ENCODE measurements at places on chromosomes 12 and 14.

DNA sequence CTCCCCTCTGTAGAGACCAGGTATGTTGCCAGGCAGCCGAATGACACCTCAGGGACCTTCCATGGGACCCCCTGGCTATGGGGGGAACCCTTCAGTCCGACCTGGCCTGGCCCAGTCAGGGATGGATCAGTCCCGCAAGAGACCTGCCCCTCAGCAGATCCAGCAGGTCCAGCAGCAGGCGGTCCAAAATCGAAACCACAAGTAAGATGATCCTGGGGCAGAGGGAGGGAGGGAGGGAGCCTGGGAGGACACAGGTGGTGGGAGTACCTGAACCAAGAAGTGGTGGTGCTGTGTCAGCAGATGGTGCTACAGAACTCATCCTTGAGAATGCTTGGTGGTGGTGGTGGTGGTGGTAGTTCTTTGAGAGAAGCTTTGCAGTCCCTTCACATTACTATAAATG is 1.0 kb downstream of the SMARCD1 start:
- no peak for DNase-seq

- no peak for DNase-seq
These were observed 880.3 kb upstream of the FOXG1 start for GRCh38 chr14:27886256-27886655.

GRCh38 chr14:91744068-91744480 is 12.2 kb upstream of the CATSPERB start:
- no peak for DNase-seq

DNA sequence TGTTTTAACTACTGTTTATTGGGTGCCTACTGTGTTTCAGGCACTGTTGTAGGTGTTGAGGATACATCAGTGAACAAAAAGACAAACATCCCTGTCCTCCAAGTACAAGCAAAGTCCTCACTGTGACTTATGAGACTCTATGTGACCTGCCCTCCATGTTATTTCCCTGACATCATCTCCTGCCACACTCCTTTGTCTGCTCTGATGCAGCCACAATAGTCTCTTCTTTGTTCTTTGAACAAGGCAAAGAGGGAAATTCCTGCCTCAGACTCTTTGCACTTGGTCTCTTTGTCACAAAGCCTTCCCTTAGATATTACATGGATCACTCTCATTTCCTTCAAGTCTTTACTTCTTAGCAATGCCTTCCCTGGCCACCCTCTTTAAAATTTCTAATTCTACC is 240.1 kb upstream of the SRRM4 start:
- DNase-seq: no peak

- DNase-seq: no peak
These were observed 109.0 kb downstream of the CHST11 start for GRCh38 chr12:104565606-104566243.

GRCh38 chr14:28754209-28754985 is 12.2 kb upstream of the FOXG1 start:
- peak; percentile 58 for DNase-seq

DNA sequence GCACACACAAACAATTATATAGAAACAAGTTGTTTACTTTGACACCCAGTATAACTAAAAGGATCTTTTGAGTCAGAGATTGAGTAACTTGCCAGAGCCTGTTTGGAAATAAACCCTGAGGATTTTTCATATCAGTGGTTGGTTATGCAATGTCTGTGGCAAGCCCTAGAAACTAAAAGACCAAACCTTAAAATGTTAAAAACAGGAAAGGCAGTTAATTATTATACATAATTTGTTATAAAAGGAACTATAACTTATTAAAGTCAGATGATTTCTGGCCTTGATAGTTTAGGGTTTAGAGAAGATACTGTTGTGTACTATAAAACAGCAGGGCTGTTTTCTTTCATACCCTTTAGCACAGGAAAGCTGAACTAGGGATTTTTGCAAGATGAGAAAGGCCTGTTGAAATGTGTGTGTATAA is 44.1 kb downstream of the PSEN1 start:
- DNase-seq: no peak

DNA sequence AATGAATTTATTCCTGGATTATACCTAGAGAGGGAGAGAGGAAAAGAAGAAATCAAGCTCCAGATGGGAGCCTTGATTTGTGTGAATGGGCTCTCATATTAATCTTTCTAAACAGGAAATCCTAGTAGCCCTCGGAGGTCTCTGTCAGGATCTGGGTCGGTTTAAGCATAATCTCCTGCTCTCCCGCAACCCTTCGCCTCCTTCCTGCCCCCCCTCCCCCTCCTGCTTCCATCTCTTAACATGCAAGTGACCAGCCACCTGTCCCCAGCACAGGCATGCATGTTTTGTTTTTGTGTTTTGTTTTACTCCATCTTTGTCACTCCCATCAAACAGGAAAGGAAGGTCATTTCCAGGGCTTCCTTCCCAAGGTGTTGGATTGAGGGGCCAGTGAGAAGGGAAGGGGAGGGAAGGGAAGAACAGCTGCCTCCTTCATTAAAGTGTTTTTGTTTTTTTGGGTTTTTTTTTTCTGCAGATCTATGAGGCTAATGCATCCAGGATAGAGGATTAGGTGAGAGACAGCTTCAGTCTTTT is 4.8 kb upstream of the KCNA5 start:
- DNase-seq: no peak

DNA sequence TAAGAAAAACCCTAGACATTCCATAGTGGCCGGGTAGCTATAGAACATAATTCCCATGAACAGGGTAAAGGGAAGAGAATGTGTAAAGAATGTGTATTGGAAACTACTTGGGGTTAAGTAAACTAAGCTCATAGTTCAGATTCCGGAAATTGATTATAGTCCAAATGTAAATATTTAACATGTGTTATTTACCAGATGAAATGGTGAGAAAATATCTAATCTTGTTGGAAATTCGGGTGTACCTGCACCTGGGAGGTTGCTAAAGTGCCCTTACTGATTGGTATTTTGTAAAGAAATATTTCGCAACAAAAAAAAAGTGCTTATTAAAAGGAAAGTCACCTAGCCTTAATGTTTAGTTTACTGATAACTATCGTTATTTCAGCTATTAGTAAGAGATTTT is 14.4 kb downstream of the RASSF9 start:
- no peak for DNase-seq

DNA sequence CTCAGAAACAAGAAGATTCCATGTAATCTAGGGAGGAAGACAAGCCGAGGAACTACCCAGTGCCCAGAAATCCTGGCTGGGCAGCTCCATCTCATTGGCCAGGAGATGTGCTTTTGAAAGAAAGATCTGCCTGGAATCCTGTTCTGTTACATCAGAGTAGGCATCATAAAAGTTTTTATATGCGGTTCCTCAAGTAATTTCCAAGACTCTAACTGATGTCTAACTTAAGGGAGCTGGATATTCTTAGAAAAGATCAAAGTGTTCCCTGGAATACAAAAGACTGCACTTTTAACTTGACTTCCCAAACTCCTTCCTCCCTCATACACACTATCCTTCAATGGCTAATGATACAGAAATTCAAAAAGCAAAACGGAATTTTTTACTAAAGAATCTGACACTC is 16.3 kb downstream of the RHOJ start:
- no peak for DNase-seq

GRCh38 chr12:54025499-54026405 is 2.5 kb upstream of the HOXC6 start:
- DNase-seq: no peak

- no peak for DNase-seq
These were observed 9.1 kb downstream of the C12orf76 start for GRCh38 chr12:110039085-110039807.

DNA sequence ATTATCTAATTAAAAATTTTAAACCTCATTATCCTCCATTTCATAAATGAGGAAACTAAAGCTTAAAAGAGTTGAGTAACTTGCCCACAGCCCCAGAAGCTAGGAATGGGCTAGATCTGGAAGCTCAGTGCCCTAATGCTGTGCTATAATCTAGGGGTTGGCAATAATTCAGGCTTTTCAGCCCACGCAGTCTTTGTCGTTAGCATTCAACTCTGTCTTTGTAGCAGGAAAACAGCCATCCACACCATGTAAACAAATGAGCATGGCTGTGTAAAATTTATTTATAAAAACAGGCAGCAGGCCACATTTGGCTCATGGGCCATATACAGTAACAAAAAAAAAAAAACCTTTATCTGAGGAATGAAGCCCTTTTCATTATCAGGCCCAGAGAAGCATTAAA is 92.4 kb upstream of the OVCH1 start:
- DNase-seq: no peak

DNA sequence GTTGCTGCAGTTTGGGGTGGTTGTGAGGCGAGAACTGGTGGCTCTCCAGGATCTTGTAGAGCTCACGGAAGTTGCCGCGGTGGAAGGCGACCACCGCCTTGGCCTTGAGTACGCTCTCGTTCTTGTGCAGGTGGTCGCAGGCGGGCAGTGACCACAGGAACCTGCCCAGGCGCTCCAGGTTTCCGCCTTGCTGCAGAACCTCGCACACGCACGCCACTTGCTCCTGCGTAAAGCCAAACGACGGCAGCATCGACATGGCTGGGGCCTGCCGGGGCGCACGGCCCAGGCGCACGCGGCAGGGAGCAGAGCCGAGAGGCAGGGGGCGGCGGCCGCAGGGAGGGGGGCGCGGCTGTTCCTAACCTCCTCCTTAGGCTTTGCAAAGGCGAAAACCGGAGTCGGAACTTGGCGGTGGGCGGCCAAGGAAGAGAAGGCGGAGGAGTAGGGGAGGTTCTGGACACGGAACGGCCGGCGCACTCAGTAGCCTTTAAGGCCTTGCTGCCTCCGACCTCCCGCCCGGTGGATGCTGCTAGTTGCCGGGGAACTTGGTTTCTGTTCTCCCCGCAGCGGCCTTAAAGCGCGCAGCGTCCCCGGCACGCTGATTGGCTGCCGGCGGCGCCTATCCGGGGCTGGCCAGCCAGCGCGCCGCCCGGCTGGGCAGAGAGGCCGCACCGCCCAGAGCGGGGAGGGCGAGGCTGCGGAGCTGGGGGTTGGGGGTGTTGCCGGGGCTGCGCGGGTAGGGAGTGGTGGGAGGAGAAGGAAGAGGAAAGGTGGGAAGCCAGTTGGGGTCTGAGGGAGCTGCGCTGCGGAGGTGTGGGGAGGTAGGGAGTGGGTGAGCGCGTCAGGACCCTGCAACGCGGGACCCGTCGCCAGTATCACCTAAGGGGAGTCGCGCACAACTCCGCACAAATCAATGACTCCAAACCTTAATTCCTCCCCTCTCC is at the start of gene SIX1:
TSS of gene SIX1 (minus strand) at position 544 of the 941 bp plus-strand sequence. CDS start at position 256, 288 bp downstream.
- DNase-seq: no peak

DNA sequence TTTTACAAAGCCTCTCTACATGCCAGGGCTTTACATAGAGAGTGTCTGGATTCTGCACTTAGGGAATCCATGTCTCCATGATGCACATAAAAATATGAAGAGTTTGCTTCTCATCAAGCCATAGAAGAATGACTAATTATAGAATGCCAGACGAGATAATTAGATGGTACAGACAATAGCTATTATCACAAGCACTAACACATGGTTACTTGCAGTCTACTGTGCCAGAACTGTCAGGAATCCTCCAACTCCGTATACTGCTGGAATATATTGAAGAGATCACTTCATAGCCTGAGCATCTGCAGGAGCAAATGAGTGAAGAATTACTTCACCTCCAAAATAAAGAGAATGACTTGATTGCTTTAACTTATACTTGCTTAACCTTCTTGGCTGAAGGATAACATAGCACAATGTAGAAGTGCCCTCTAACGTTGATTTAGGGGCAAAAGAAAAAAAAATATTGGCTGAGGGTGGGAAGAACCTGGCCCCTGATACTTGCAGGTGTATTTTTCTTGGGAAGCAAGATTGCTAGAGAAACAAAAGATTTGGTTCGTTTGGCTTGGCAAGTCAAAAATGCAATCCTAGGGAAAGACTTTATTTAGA is 272.8 kb upstream of the FAR2 start:
- DNase-seq: no peak

- DNase-seq: no peak
These were observed 7.7 kb downstream of the FZD10 start for GRCh38 chr12:130169924-130170323.

- DNase-seq: no peak
These were observed 113.0 kb upstream of the NTF3 start for GRCh38 chr12:5318874-5319273.

DNA sequence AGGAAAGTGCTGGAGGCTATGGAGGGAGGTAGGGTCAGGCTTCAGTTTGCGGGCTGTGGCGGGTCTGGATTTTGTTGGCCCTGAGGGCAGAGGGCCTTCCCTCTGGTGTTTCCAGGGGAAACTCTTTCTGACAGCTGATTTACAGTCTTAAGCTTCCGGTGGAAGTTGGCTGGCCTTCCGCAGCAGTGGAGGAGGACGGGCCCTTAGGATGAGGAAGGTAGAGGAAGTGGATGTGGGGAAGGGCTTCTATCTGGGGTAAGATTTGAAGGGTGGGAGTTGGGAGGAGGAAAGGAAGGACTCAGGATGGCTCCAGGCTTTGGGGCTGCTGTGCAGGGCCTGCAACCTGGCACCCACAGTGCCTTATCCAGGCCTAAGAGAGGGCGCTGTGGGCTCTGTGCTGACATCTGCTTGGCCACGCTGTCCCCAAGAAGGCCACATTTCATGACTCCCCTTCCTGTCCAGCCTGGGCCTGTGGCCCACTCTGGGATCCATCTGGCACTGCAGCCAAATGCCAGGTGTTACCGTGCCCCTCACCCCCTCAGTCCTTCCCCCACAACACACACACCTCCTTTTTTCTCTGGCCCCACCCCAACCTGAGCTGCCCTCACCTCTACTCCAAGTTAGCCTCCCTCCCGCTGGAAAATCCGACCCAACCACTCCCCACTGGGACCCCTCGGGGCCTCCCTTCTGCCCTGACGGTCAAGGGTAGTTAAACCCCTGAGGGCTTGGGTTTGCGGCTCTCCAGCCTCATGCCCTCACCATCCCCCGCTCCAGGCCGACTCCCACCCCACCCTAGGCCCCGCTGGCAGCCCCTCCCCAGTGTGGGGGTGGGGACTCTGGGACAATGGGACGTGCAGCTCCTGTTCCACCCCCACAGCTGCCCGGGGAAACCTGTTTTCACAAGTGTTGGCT is 7.7 kb upstream of the PPP1R13B start:
- no peak for DNase-seq

DNA sequence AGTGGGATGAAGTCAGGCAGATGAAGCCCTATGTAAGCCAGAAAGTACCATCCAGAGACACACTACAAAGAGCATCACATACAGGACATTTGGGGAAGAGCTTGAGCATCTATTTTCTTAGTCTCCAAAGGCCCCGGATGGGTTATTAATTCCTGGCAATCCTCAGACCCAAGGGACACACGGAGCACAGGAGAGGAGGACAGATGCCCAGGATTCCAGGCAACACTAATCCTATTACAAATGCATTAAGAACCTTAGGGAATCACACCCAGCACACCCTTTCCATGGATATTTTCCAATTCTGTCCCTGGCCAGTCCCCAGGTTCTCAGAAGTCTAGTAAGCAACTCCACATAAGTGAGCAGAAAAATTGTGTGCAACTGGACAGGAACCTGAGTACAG is 65.9 kb downstream of the CMKLR1 start:
- no peak for DNase-seq
